GM04504 (cell line): ENCODE measurements at places on chromosomes 16 and 17.

GRCh38 chr16:48432136-48432535, 46.9 kb upstream of the SIAH1 start:
- DNase-seq, result no peak

DNA sequence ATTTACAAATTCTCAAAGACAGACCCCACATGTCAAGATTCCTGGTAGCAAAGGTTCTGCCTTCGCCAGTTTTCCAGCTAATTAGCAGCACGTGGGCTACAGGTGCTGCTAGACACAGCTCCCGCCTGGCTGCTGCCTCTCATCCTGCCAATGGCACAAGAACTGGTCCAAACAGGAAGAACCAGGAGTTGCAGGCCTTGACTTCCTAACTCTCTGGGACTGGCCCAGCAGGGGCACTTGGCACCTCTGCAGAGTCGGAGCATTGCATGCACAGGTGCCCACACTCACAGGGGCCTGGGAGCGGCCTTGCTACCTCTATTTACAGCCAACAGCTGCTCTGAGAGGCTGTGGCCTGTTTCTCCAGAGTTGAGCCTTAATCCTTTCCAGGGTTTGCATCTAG, 39.6 kb downstream of the TK2 start:
- no peak for DNase-seq

DNA sequence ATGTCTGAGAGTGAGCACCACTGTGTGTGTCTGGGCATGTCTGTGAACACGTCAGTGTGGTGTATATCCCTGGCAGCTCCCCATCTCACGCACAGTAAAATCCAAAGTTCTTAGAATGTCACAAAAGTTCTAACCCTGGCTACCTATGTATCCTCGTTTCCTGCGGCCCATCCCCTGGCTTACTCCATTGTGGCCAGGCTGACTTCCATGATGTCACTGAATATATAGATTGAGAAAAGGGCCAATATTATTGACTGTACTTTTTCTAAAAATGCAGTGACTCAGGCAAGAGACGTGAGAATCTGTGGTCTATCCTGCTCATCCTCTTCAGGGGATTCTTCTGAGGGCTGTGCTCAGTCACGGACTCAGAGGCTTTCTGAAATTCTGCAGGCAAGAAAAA, 963 bp upstream of the METTL22 start:
- no peak for DNase-seq

- no peak for DNase-seq
Observed at GRCh38 chr17:14871921-14872320, 393.2 kb downstream of the PMP22 start.

DNA sequence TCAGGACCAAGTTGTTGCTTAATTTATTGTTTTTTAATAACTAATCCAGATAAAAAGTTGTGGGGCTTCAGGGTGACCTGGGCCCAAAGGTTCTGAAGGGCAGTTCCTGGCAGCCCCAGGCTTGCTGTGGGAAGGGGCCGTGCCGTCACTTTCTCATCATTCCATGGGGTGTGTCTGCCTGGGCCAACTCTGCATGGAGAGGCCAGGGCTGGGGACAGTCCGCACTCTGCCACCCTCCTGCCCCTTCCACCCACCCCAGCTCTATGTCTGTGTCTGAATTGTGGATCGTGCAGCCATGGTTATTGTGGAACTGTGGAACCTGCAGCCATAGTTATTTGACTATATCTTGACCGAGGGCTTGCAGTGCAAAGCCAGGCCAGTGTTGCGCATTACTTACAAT, 4.0 kb downstream of the LIMD2 start:
- no peak for DNase-seq

- no peak for DNase-seq
Observed at GRCh38 chr17:72423718-72424117, 302.9 kb downstream of the SOX9 start.

GRCh38 chr16:11203111-11203623, 52.8 kb downstream of the SOCS1 start:
- no peak for DNase-seq

GRCh38 chr16:80038566-80038965, 438.0 kb upstream of the MAF start:
- no peak for DNase-seq

DNA sequence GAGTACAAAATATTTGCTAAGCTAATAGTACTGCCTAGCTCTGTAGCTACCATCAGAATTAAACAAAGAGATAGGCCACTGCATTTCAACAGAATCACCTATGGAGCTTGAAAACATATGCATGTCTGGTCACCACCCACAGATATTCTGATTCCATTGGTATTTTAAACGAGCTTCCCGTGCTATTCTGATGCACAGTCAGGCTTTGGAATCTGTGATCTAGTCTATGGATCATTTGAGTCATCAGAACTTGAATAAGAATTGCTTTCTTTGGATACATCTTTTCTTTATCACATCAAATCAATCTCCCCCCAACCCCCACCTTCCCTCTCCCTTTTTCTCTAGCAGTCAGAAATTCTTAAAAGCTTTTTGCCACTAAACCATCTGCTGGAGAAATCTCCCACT, 124.7 kb downstream of the NPIPB5 start:
- no peak for DNase-seq

- no peak for DNase-seq
Observed at GRCh38 chr16:19361587-19361986, 56.1 kb upstream of the TMC5 start.

DNA sequence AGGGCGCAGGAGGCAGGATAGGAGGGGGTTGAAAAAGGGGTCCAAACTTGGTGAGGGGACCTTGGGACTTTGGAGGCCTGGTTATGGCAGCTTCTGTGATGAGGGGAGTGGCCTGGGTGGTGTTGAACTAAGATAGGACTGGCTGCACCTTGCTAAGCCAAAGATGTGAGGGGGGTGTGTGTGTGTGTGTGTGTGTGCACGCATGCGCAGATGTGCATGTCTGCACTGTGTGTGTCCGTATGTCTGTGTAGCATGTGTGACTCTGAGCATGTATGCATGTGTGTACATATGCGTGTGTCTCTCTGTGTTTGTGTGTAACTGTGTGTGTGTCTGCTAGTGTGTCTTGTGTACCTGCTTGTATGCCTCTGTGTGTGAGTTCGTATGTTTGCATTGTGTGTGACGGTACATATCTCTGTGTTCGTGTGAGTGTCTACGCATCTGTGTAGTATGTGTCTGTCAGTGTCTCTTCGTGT, 4.1 kb downstream of the SLC16A5 start:
- DNase-seq, result no peak
